ENCODE measurements at places on chromosomes 13 and 19.

DNA sequence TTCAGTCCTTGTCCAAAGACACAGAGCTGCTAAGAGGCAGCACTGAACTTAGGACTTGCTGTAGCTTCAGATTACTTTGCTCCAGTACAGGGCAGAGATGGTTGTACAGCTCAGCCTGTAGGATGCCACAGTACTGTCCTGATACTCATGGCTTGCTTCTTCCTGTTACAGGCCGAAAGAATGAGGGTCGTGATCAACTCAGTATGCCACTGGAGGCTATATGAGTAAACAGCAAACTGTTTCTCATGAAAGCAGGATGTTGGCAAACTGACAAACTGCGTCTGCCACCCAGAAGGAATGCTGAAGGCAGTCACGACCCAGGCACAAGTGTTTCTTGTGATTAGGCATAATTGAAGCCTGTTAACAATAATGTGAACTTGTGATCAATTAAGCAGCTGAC is 2.8 kb downstream of the ZNF749 start:
- DNase-seq = no peak

- DNase-seq = no peak
Measured at GRCh38 chr19:22144394-22144793, 52.4 kb downstream of the ZNF676 start.

GRCh38 chr13:101157261-101157660 is 259.0 kb downstream of the NALCN start:
- no peak for DNase-seq

DNA sequence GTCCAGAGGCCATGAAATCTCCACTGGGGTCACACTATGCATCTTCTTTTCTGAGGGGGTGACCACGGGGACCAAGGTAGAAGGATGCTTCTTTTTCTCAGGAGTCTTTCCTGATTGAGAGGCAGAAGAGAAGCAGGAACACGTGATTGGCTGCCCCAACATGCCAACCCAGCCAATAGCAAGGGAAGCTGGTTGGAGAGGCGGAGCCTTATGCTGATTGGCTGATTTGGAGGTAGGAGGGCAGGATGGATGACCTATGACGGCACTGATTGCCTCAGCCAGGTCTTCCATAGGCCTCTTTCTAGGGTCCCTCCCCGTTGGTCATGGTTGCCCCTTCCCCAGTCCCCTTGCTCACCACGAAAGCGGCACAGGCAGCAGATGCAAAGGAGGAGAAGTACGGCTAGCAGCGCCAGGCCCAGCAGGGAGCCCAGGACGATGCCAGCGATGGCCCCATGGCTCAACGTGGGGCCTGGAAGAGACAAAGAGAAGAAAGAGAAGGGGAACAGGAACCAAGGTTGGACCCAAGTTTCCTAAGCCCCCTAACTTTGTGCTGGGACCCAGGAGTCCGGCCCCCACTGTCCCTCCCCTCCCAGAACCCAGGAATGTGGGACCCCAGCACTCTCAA is 8.0 kb downstream of the VSIG10L start:
- DNase-seq = no peak

- DNase-seq = no peak
Measured at GRCh38 chr13:38888309-38888708, 102.3 kb downstream of the STOML3 start.

GRCh38 chr19:56076498-56076897 is 44.6 kb downstream of the ZNF787 start:
- DNase-seq = peak; percentile 33

DNA sequence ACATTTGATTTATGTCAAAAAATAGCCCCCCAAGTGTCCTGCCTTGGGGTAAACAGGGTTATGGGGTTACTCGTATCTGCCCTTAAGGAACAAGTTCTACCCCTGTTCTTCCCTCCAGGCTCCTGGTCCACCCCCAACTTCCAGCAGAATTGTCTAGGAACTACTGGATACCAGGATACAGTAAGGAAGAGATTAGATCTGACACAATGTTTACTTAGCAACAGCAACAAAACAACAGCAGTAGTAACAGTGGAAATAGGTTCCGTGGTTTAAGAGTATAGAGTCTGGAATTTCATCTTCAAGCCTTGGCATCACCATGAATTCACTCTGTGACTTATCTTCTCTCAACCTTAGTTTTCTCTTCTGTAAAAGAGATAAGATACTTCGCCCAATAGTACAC is 1.7 kb upstream of the FAM98C start:
- no peak for DNase-seq

DNA sequence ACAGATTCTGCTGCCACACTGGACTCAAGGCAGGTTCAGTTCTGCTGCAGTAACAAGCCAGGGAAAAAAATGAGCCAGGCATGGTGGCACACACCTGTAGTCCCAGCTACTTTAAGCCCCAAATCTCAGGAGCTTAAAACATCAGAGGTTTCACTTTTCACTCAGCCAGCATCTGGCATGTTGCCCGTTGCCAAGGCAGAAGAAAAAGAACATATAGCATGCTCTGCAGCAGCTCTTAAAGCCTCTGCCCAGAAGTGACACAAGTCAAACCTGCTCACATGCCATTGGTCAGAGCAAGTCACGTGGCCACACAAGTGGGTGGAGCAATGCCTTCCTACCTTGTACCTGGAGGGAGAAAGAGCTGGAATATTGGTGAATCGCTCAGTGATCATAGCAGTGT is 14.7 kb upstream of the ADGRE5 start:
- no peak for DNase-seq

DNA sequence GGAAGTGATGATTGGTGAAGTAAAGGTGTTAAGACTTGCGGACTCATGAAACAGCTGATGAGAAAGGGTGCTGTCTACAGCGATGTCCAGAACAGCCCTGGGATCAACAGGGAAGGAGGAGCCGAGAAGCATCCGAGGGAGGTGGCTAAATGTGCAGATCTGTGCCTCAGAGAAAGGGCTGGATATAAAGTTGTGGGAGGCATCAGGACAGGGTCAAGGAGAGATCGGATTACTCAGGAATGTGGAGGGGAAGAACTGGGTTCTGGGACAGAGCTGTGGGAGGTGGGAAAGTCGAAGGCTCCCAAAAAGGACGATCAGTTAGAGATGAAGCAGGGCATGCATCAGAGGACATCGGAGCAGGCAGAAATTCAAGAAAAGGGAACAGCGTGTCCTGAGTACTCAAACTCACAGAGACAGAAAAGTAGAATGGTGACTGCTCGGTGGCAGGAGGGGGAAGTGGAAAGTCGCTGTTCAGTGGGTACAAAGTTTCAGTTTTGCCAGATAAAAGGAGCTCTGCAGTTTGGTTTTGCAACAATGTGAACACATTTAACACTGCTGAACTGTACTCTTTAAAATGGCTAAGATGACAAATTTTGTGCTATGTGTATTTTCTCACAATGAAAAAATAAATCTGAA is 1.9 kb downstream of the SIGLEC14 start:
- DNase-seq = no peak

DNA sequence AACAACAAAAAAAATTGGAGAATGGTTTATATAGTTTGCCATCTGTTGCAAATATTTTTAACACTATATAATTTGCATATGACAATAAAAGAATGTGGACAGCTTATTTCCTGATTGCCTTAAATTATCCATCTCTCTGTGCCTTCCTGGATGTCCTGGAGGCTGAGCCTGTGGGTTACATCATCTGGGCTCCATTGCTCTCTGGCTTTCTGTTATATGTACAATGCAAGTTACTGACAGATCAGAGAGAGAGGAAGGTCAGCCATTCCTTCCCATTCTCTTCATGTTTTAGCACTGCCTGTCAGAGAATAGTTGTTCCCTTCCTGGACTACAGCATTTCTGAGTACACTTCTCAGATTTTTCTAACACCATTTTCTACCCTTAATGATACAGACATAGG is 758.3 kb upstream of the PCDH20 start:
- DNase-seq = no peak

DNA sequence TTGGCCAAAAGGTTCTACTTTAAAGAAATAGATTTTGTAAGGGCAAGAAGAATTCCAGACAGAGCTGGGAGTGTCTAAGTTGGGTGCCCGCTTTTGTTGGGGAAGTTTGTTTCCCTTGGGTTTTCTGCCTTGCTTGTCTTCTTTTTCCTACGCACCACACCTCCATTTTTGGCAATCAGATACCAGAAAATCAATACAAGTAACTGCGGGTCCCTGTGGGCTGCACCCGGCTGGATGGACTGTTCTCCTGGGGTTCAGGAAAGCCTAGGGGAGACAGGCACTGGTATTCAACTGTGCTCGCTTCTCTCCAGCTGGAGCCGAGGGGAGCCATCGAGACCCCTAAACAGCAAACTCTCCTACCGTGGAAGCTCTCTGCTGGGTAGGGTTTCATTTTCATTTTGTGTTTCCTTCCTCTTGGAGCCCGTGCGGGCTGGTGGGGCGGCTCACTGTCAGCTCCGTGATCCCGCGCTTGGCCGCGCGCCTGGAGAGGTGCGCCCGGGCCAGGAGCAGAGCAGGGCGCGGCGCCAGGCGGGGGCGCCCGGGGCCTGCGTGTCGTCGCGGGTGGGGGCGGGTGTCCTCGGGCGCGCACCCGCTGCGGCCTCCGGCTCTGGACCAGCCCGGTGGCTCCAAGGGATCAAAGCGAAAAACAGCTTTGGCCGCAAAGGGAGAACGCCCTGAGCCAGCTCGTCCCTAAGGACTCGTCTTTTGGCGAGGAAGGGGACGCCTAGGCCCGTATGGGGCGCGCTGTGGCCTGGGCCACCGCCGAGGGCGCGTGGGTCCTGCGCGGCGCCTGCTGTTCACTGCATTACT is 347.2 kb downstream of the ZNF536 start:
- peak; percentile 58 for DNase-seq

GRCh38 chr13:25218019-25218418 is 45.9 kb upstream of the AMER2 start:
- DNase-seq = no peak

- peak; percentile 61 for DNase-seq
Measured at GRCh38 chr13:80341101-80341755, at the start of gene SPRY2. Gene SPRY2 (minus strand): TSS chr13:80341126. CDS start chr13:80337705, 3,421 bp downstream.

DNA sequence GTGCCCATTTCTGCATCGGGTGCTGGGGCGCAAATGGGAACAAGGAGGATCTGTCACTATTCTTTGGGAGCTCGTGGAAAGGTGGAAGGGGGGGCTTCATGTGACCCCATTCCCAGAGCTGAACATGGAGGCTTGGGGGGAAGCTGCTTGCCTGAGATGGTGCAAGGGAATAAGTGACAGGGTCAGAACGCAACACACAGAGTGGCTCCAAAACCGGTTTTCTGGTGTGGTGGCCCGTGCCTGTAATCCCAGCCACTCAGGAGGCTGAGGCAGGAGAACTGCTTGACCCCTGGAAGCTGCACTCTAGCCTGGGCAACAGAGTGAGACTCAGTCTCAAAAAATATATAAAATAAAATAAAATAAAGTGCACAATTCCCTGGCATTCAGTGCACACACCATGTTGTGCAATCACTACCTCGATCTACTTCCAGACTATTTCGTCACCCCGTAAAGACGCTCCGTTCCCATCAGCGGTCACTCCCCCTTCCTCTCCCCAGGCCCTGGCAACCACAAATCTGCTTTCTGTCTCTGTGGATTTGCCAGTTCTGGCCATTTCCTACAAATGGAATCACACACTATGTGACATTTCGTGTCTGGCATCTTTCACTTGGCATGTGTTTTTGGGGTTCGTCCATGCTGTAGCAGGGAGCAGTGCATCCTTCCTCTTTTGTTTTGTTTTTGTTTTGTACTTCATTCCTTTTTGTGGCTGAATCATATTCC is 18.2 kb upstream of the COMP start:
- DNase-seq = no peak

DNA sequence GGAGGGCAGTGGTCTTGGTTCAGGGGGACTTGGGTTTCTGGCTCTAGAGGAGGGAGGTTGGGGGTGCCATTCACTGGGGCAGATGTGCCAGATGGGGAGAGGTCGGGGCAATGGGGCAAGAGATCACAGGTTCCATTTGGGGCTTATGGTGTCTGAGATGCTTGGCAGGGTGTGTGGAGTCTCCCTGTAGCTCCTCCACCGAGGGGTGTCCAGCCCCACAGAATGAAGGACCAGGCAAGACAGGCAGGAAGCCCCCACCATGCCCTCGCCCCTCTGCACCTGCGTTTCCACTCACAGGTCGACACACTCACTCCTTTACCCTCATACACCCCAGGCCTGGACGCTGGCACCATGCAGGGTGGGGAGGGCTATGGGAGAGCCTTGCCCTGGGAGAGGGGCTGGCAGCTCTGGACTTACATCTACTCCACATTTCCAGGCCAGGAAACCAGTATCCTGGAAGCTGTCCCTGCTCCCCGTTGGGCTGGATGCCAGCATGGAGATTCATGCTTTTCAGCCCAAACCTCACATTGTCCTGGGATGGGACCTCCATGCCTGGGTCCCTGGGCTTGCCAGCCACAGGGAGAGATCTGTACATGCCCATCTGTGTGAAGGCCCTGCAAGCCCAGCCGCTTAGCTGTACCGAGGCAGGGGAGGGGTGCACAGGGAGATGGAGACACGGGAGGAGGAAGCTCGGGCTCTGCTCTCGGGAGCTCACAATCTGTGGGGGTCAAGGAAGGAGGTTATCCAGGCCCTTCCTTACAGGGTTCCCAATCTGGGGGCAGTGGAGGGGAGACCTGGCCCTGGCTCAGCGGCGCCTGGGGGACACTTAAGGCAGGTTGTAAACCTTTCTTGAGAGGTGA is 77.1 kb downstream of the CHST8 start:
- DNase-seq = no peak

- no peak for DNase-seq
Measured at GRCh38 chr19:48396824-48397176, 3.3 kb downstream of the GRIN2D start.

- no peak for DNase-seq
Measured at GRCh38 chr13:31111136-31111535, 50.6 kb downstream of the HSPH1 start.

DNA sequence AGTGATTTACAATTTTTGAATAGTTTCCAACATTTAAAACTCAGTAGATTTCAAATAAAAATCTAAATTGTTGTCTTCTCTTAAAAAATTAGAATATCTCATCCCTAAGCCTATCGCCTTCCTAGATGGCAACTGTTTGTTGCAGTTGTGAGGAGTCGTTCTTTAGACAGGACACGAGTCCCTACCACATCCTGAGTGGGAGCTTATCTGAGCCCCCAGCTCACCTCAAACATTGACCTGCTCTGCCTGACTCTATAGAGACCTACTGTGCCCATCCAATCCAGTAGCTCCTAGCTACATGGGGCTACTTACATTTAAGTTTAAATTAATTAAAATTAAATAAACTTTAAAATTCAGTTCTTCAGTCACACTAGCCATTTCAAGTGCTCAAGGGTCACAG is 434.7 kb downstream of the FOXO1 start:
- DNase-seq = no peak
